ENCODE measurements at places on chromosomes 5 and 9.

- DNase-seq, result no peak
Observed at GRCh38 chr5:123906698-123907295, 394.8 kb downstream of the CSNK1G3 start.

DNA sequence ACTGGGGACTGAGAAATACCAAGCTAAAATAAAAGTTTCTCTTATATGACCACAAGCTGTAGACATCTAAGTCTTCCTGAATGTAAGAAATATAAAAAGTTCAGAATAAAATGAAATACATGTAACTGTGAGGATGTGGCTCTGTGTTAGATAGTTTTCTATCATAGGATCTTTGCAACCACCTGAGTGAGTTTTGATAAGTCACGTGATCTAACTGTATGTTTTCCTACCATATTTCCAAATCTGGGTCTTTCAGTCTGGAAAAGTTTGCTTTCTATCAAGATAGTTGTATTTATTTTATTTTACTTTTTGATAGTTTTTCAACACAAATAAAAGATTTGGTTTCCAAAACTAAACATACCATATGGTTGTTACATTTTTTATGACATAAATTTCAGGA is 1905.8 kb upstream of the ACO1 start:
- DNase-seq, result no peak

- DNase-seq, result no peak
Observed at GRCh38 chr9:115786321-115786720, 367.3 kb upstream of the PAPPA start.

DNA sequence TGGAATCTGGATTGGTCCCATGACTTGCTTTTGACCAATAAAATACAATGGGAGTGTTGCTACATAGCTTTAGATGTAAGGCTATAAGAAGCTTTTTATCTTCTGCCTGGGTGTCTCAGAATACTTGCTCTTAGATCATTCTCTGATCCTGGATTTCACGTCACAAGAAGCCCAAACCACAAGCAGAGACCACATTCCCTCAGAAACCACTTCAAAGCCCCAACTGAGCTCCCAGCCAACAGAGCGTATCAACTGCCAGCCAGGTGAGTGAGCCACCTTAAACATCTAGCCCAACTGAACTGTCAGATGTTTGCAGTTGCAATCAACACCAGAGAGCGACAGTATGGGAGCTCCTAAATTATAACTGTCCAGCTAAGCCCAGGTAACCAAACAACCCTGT is 687.1 kb downstream of the TLE1 start:
- no peak for DNase-seq

DNA sequence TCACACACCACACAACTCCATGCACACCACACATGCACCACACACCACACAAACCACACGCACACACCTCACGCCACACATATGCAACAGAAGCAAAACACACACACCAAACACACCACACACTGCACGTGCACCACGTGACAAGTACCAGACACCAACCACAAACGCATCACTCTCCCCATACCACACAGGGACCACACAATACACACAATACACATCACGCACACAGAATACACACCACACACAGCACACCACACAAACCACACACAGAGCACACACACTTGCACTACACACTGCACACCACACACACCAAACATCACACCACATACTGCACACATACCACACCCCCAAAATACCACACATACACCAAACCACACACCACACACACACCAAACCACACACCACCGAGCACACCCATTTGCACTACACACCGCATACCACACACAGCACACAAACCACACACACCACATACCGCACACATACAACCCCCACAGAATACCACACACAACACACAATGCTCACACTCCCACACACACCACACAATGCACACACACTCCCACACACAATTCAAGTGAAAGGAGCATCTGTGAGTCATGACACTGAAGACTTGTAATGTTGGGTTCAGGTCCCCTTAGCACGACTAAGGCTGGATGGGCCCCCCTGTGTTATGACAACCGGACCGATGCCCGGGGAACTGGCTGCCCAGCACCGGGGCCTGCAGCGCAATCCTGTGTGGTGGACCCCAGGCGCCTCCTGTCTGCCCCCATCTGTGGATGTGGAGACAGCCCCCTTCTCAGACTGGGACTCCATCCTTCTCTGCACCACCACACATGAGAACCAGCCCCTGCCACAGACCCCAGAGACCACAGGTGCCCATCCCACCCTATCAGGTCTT is 6.0 kb upstream of the ZDHHC11 start:
- DNase-seq, result no peak

GRCh38 chr5:177427211-177427822 is 841 bp downstream of the GRK6 start:
- DNase-seq, result peak; percentile 57

- no peak for DNase-seq
Observed at GRCh38 chr5:146050086-146050485, 55.3 kb downstream of the PLAC8L1 start.

- peak; percentile 35 for DNase-seq
Observed at GRCh38 chr5:96601715-96602244, 60.4 kb upstream of the CAST start.

GRCh38 chr5:53350991-53351770 is 129.2 kb upstream of the FST start:
- no peak for DNase-seq

DNA sequence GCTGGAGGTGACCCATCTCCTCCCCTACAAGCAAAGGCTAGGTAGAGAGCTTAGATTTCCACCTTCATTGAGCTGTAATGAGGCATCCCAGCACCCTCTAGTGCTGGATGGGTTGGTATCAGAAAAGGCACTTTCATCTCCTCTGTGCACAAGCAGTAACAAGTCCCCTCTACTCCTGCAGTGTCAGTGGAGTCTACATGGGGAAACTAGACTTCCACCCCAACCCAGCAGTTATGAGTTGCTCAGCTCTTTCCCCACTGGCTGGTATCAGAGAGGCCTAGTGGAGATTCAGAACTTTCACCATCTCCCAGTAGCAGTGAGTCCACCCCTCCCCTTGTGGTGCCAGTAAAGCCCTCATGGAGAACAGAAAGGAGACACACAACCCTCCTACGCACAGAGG is 17.9 kb downstream of the FCN1 start:
- DNase-seq, result no peak

DNA sequence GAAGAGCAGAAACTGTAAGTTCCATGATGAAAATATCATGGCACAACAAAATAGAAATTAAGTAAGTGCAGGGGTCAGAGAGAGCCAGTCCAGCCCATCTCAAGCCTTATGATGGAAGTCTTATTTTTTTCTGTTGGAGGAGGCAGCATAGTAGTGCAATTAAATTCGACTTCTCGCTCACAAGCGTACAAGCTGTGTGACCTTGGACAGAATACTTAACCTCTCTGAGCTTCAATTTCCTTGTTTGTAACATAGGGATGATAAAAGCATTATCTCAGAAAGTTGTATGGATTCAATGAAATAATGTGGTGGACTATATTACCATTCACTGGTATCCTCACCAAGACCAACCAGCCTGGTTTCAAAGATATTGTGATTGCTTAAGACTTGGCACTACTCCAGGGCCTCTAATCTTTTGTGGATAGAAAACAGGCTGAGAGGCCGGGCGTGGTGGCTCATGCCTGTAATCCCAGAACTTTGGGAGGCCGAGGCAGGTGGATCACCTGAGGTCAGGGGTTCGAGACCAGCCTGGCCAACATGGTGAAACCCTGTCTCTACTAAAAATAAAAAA is 26.8 kb upstream of the MVB12B start:
- no peak for DNase-seq

DNA sequence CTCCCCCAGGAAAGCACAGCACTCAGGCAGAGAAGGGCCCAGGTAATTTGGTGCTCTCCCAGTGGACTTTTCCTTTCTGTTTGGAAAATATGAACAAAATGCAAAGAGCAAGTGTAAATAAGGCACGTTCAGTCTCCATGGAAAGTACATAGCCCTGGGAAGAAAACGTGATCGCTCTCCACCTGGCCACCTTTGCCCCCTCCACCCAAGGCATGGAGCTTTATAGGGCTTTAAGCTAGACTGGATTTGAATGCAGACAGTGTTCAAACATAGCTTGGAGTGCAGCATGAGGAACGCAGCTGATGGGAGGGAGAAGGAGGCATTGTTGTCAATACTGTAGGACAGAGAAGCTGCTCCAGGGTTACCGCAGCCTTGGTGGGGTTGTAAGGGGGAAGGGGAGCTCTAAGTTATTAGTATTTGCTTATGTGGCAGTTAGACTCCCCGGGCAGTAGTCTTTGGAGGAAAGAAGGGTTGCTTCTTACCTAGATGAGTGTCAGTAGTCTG is 500.2 kb downstream of the SPOCK1 start:
- DNase-seq, result no peak

DNA sequence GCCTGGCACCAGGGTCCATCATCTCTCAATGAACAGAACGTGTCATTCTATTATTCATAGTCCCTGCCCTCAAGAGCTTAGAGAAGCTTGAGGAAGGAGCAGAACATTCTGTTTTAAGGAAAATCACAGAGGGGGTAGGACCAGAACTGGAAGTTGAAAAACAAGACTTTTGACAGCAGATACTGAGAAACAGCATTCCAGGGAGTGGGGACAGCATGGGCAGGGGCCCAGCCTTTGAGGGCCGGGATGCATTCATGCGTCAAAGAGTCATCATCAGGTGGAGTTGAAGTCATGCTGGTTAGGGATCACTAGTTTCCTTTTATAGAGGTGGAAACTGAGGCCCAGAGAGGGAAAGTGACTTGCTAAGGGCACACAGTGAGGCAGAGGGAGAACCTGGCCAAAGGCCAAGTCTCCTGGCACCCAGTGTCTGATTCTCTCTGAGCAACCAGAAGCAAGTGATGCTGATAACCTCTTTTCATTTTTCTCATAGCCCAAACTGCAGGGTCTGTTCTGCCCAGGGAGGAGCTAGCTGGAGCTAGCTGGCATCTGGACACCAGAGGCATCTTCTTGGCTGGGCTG is 41.5 kb upstream of the STXBP1 start:
- DNase-seq, result no peak

DNA sequence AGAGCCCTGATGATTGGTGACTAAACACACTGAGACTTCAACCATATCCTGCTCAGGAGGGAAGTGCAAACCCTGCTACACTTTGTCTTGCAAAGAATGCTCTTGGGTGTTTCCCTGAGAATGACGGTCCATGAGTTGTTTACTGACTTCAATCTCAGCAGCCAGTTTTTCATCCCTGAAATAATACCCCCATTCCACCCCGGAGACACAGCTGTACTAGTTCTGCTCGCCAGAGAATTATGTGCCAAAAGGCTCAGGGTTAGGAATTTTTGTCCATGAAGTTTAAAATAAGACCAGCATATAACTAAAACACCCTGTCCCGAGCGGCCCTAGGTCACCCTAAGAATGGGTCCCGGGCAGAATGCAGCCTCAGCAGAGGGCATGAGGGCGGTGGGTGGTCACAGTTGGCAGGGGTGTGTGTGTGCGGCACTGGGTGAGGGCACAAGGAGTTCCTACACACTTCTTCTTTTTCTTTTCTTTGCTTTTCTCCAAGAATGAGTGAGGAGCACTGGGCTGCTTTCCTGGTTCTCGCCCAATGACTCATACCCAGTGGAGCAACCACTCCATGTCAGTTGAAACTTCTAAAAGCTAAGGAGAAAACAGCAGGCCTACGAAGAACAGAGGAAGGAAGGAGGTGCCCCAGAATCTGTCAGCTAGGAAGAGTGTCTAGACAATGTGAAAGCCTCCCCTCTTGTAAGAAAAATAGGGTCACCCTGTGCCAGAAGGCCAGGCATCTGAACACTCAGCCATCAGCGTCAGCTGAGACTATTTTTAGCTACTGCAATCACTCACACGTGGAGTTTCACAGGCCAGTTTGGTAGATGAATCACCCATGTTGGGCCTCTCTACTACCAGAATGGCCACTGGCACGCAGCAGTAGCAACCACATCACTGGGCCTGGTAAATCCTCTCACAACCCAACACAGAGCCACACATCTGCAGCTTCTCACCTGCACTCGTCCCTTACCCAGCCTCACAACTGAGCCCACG is 105.9 kb downstream of the DPYSL3 start:
- DNase-seq, result no peak

DNA sequence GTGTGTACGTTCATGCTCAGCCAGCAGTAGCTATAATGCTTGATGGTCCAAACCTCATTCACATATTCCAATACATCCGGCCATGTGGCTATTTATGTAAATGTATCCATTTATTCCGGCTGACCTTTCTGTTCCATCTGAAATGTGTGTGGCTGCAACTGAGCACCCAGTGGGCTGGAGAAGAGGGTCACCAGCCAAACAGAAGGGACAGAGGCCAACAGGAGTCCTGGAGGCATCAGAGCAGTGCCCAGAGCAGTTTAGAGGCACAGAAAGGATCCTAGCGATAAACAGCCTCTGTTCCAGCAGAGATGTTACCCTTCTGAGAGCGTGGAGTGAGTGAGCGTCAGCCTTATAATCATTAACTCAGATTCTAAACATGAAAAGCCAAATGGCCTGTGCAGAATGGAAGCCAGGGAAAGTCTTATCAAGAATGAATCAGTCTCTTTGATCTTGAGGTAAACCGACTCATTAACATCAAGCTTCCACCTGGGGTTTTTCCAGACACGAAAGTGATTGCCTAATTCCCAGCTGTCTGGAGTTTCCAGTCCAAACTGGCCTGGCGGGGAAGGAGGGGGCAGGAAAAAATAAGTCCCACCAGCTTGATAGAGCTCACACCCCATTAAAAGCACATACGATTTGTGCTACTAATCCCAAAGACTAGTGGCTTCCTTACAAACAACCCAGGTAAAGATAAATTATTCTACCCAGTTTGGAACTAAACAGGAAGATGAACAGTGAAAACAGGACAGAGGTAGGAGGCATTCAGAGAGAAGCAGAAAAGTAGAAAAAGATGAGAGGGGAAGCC is 55.7 kb downstream of the SUSD1 start:
- DNase-seq, result peak; percentile 35

DNA sequence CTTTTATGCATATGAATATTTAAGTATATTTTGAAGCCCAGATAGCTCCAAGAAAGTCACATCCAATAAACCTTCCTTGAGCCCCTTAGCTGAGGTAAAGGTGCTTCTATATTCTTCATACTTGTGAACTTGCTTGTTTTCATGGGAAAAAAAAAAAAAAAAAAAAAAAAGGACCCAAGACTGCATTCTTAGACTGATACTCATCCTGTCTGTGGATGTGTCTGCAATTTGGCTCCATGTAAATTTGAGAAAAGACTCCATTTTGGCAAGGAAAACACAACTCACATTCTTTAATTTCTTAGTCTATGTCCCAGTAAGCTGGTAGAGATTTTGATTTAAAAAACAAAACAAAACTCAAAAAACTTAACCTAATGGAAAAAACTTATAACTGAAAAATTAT is 238.3 kb downstream of the FBXL17 start:
- no peak for DNase-seq
